Spleen (tissue), 13 donors: ENCODE measurements at places on chromosomes 4 and X.
A peak's percentile ranks its signal among the peaks of the same experiment; 100 is the strongest.

- no peak for DNase-seq
These were observed 116.8 kb upstream of the AGA start for GRCh38 chr4:177558995-177559394.

GRCh38 chrX:78042601-78043000 is 61.4 kb upstream of the PGK1 start:
- DNase-seq = no peak

GRCh38 chr4:113979148-113979904 is at the start of gene ARSJ:
ARSJ (minus strand) TSS chr4:113979647; CDS start chr4:113978834, 813 bp downstream.
- DNase-seq = peak; percentile 73

DNA sequence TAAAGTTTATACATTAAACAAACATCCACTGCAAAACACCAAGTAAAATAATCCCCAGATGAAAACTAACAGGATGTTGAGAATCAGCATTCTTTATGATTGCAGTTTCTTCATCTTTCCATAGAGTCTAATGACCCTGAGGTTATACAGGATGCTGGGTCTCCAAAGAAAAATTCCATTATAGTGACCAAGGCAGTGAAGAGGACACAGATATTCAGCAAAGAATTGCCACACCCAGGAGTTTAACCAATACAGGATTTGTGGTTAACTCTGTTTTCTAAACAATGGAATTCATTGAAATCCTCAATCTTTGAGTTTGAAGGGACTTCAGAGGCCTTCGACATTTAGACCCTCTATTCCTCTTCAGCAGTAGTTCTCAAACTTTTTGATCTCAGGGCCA is 76.2 kb upstream of the ESX1 start:
- no peak for DNase-seq

- DNase-seq = no peak
These were observed 42.9 kb downstream of the AFF1 start for GRCh38 chr4:86977621-86978184.

DNA sequence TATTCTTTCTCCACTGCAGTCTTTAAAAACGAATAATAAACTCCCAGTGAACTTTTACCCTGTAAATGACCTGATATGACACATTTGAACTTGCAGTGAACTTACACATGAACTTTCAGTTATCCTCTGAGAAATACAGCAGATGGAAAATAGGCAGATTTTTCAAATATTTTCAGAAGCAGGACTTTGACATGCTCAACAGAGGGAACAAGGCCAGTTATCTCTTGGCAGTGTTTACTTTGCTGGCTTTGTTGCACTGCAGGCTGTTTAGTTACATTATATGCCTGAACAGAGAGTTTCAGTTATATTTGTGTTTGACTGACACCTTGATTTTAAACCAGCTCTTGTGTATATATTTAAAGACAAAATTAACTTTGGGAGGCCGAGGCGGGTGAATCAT is 47.6 kb upstream of the FGG start:
- no peak for DNase-seq

- no peak for DNase-seq
These were observed 381.9 kb downstream of the RAB28 start for GRCh38 chr4:13102092-13102742.

DNA sequence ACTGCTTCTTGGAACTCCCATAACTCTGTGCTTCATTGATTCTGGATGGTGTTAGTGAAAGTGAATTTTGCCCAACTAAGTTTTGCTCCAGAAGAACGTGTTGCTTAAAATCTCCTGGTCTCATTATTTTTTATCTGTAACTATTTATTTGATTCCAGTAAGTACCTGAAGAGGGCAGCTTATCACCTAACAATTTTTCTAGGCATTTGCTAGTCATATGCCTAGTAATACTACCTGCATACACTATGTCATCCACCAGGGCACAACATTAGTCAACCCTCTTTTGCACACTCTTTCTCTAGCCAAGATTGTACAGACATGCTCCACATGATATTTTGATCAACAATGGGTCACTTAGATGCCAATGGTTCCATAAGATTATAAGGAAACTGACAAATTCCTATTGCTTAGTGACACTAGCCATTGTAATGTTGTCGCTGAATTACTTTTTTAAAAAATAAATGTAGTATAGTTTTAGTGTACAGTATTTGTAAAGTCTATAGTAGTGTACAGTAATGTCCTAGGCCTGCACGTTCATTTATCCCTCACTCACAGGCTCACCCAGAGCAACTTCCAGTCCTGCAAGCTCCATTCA is 499.9 kb upstream of the AADAT start:
- no peak for DNase-seq

GRCh38 chrX:56738670-56739069 is 9.6 kb downstream of the NBDY start:
- no peak for DNase-seq

GRCh38 chrX:1727531-1728027 is 112.7 kb downstream of the ASMT start:
- no peak for DNase-seq

DNA sequence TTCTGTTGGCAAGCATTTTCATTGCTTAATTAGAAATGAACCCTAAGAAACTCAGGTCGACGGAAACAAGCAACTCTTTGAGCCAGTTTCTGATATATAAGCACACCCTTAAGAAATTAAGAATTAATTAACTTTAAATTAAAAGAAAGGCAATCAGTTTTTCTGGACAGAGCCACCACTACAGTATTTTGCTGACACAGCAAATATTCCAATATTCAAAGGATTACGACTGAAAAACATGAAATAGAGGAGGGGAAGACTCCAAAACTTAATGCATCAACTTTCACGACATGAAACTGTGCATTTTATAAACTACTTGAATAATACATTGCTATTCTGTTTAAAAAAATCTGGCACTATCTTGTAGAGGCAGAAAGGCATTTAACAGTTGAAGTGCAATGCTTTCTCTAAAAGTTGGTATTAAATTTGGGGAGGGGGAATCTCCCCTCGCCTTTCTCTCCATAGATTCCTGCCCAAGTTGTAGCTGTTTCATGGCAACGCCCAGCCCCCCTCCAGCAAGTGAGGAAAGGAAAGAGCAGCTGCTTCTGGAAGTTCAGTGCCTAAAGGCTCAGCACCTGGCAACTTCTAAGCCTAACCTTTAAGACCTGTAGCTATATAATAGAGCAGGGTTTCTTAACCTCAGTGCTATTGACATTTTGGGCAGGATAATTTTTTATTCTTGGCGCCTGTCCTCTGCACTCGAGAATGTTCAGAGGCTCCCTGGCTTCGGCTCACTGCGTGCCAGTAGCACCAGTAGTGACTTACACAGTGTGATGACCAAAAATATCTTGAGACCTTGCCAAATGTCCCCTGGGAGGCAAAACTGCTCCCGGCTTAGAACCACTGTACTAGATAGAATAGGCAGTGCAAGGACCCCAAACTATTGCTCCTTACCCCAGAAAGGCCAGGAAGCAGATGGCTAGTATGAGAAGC is 6.7 kb upstream of the ZCCHC18 start:
- no peak for DNase-seq

GRCh38 chr4:79065262-79065661 is 126.0 kb upstream of the PAQR3 start:
- no peak for DNase-seq

- DNase-seq = no peak
These were observed 30.8 kb upstream of the NDP start for GRCh38 chrX:44003975-44004374.

DNA sequence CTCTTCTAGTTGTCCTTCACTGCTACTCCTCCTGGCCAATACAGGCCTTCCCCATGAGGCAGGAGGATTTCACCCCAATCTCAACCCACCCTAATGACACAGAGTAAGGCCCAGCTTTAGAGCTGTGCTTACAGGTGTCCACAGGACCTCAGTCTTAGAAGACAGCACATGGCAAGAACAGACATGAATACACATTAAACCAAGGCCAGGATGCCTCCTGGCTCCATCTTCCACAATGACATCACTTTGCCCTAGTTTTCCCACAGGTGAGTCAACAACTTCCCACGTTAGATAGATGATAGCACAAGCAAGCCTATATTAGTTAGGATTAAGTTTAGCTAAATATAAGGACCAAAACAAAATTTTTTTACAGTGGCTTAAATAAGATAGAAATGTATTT is 63.8 kb upstream of the NOCT start:
- DNase-seq = no peak

DNA sequence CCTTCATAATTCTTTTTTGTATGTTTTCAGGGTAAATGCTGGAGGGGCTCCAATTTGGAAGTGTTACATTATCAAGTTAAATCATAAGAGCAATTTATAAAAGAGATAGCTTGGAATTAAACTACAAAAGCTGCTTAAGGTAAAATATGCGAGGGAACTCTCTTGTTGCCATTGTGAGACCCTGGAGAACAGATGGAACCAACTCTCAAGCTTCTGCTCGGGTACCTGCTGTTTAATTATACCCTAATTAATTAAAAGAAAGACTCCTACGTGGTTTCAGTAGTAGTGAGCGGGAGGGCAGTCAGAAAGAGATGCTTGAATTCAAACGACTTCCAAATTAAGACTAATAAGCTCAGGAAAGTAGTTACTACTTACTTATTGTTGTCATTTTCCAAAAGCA is 313.1 kb upstream of the TACR3 start:
- DNase-seq = no peak

GRCh38 chr4:157405070-157405469 is 184.5 kb downstream of the GRIA2 start:
- no peak for DNase-seq

GRCh38 chr4:41287005-41287404 is 30.3 kb downstream of the UCHL1 start:
- no peak for DNase-seq

DNA sequence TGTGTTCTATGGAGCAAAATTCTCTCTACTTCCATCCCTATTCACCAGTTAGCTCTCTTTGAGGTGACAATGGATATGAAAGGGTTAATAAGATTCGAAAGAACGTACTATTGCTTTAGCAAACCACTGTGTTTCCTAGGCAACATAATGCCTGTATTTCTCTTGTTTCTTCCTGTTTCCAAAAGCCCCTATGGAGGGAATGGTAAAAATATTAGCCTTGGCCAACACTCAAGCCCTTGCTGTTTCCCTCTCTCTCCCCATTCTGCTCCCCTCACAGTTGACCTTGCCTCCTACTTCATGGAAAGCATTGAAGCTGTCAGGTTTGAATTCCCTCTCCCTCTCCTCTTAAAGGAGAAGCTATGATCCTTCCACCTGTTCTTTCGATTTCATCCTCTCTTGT is 9.6 kb upstream of the PGRMC1 start:
- no peak for DNase-seq

DNA sequence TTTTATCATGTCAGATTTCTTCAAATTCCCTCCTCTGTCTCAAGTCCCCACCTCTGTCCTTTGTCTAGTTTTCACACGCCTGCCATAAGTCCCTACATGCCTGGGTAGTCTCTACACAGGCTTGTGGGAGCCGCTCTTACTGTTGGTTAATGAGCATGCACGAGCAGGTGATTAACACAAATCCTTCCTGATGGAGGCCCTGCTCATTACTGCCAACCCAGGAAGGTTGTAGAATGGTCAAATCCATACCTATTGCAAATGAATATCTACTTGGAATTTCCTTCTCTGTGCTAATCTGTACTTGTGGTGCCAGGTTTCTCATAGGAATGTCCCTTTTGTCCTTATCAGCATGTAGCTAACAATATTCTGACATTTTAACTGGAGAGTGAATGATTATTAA is 208.4 kb upstream of the HDX start:
- no peak for DNase-seq

- DNase-seq = no peak
These were observed 181.9 kb upstream of the NDP start for GRCh38 chrX:44155126-44155525.

DNA sequence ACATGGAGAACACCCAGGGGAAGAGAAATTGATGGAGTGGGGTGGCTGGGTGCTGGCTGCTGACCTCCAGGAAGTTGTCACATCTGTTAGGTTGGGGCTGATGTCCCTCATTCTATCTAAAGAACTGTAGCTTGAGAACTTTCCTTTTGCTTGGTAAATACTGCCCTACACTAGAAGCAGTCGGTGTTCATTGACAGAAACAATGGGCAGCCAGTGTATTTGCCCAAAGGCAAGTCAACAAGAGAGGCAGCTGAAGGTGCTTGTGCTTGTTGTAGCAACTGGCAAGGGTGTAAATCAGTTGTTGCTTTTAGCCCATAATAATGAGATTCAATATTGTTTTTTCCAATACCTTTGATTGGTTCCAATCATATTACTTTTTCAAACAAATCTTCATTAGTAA is 956 bp downstream of the TMEM154 start:
- DNase-seq = no peak

- DNase-seq = no peak
These were observed 23.7 kb downstream of the DOK7 start for GRCh38 chr4:3486541-3487540.

DNA sequence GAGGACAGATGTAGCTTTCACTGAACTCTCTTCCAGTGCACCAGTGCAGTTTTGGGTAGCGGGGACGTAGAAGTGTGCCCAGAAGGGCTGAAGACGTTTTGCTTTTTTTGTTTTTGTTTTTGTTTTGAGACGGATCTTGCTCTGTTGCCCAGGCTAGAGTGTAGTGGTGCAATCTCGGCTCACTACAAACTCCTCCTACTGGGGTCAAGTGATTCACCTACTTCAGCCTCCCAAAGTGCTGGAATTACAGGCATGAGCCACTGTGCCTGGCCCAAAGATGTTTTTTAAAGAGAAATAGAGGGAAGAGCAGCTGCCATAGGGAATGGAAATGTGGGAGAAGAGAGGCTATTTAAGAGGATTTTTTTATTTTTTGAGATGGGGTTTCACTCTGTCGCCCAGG is 74.4 kb upstream of the ACSL1 start:
- DNase-seq = no peak

DNA sequence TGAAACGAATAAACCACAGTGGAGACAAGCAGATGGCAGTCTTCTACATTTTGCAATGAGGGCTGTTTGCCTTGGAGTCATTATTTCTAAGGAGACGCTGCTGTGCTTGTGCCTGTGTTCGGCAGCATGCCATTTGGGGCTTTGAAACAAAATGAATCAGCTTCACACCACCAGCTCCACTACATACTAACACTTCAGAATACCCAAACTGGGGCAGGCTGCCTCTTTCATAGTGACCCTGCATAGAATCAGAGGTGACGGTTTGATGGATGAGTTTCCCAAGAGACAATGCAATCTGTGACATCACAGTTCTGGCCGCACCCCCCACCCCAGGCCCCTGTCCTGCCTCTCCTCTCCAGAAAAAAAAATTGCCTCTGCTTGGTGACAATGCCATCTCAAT is 57.1 kb upstream of the MID1 start:
- no peak for DNase-seq

- no peak for DNase-seq
These were observed 78.8 kb downstream of the PHEX start for GRCh38 chrX:22110729-22111494.

- peak; percentile 83 for DNase-seq
These were observed 4.4 kb upstream of the CXorf38 start for GRCh38 chrX:40651620-40652223.

DNA sequence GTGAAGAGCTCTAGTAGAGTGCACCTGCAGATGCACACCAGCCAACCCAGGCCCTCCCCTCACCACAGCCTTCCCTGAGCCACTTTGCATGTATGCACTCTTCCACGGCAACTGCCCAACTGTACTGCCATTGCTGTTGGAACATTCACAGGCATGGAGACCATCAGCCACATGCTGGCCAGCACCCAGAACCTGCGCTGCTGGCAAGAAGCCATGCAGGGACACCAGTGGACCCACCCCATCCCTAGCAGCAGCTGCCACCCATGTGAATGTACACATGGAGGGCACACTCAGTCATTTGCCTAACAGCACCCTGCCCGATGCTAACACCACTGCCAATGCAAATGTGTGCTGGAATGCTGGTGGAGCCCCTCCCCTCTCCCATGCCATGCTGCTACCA is 35.6 kb downstream of the FAM47B start:
- peak; percentile 39 for DNase-seq
